Esophagus muscularis mucosa (tissue), 4 donors: ENCODE measurements at places on chromosomes 1 and 21. TPM values are rescaled to one million over a fixed set of nuclear protein-coding genes. Genes with fewer than 3 reads are reported as not detected.
A peak's percentile ranks its signal among the peaks of the same experiment; 100 is the strongest.

GRCh38 chr1:10708757-10709156 lies 87.7 kb downstream of the CASZ1 start:
- DNase-seq, result no peak

Gene CRTC2
- total RNA-seq, result 14.7 TPM

- DNase-seq, result no peak
Measured at GRCh38 chr1:237542525-237543418, 347.9 kb downstream of the ZP4 start.

DNA sequence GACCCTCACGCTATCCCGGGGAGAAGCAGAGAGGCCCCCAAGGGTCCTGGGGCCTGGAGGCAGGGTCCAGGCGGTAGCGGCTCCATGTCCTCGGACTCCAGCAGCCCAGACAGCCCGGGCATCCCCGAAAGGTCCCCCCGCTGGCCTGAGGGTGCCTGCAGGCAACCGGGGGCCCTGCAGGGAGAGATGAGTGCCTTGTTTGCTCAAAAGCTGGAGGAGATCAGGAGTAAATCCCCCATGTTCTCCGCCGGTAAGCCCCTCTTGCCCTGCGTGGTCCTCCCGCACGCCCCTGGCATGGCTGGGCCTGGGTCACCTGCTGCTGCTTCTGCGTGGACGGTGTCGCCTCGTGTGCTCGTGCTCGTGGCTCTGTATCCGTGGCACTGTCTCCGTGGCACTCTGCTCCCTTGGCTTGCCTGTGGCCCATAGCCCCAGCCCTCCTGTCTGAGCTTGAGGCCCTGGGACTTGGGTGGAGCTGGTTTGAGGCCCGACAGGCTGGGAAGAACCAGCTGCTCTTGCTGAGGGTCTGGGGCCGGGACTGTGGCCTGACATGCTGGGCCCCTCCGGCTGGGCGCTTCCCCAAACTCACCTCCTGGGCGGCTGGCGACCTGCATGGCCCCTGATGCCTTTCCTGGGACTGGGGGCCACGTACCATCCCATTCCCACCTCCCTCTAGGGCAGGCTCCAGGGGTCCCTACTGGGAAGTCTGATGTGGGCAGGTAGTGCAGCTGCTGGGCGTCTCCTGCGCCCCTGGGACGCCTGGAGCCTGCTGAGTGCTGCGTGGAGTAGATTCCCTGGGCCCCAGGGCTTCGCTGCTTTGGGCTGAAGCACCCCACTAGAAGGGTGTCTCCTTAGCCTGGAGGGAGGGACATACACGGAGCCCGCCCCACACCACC lies 23.5 kb downstream of the PANK4 start:
- DNase-seq, result no peak

GRCh38 chr1:212686069-212686468 lies 13.6 kb downstream of the BATF3 start:
- DNase-seq, result no peak

Gene ST6GALNAC3
- total RNA-seq, result 2.1 TPM

Gene OPRD1
- under 0.01 TPM for total RNA-seq

Gene C1orf226
- 6.3 TPM for total RNA-seq

Gene LMX1A
- total RNA-seq, result 0.98 TPM

GRCh38 chr1:153404768-153405167 lies 11.6 kb upstream of the S100A7A start:
- peak; percentile 91 for DNase-seq

DNA sequence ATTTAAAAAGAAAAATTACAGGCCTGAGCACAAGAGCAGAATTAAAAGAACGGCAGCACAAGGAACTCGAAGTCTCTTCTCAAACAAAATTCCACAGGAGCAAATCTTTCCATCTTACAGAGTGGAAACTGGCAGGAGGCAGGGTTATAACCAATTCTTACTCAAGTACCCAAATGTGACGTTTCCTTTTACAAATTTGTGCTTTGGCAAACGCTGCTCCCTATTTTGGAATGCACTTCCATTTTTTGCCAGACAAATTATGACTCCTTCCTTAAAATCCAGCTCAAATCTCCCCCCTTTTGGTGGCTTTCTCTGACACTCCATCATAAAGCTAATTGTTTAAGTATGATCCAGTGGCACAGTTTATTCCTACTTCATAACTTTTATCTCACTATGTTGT lies 7.8 kb downstream of the ERI3 start:
- no peak for DNase-seq

DNA sequence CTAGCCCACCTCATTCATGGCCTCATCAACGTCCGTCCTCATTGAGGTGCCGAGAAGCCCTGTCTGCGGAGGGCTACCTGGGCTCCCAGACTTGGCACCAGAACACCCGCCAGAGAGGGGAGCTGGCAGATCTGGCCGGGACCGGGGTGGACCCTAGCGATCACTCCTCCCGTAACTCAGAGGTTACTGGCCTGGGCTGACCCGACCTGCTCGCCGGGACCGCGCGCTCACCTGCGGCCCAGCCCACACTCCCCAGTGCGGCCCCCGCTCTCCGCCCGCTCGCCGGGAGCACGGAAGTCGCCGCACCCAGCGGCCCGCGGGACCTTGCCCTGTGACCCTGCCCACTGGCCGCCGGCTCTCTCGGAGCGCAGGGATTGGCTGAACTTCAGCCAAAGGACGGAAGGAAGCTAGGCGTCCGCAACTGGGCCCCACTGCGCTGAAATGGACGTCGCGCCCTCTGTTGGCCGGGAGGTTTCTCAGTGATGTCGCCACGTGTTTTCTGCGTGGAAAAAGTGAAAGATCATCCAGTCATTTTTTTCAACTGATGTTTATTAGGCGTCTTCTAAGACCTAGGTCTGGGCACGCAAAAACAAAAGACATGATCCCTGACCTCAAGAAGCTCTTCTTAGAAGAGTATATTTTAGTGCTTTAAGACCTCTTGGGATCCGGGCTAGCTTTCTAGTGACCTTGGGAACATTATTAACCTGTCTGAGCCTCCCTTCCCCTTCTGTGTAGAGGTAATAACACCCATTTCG lies at the start of gene SMIM12:
Gene SMIM12 (minus strand): TSS at position 304 of the 755 bp plus-strand sequence. CDS start 3,772 bp downstream, outside the sequence.
- DNase-seq, result peak; percentile 97

DNA sequence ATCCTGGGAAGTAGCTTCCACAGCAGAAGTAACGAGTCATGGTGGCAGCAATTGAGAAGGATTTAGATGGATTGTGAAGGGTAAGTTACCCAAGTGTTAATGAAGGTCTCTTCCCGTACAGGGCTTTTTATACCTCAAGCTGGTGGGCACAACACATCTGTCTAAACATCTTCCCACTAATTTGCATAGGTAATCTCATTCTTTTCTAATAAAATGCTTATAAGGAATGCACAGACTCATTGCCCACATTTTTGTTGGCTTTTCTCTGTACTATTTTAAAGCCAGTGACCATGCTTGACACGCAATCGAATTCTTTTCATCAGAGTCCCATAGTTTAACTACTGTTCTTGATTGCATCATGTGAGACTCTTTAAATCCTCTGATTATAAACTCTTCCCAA lies at the start of gene KRTAP7-1:
Gene KRTAP7-1 (minus strand): TSS at position 101 of the 400 bp plus-strand sequence. CDS start 61 bp downstream, at position 40.
- DNase-seq, result no peak

- peak; percentile 21 for DNase-seq
Measured at GRCh38 chr21:32278103-32278502, 746 bp downstream of the MIS18A start.

DNA sequence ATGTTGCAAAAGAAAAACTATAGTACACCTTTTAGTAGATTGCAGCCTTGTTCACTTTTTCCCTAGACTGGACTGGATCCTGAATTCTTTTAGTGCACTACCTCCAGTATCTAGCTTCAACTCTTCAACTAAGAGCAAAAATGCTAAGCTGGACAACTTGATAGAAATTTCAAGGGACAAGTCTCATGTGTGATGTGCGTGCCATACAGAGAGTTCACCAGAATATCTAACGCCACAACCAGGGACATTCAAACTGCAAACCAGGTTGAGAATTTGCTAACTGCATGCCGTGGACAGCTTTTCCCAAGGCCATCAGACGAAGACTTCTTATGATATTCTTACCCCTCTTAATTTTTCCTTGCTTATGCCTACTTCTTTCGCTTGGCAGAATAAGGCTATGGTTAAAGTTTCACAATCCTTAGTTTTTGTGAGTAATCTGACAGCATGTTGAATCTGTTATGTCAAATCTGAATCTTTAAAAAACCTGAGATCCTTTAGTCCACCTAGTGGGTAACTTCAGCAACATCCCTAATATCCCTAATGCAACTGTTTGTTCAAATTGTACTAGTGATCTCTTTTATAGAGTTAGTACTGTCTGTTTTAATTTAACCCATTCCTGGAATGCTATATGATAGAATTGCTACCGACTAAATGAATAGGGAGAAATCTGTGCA lies 66.4 kb downstream of the DDAH1 start:
- DNase-seq, result no peak

GRCh38 chr21:35482933-35483662 lies 434.0 kb upstream of the RUNX1 start:
- DNase-seq, result no peak

DNA sequence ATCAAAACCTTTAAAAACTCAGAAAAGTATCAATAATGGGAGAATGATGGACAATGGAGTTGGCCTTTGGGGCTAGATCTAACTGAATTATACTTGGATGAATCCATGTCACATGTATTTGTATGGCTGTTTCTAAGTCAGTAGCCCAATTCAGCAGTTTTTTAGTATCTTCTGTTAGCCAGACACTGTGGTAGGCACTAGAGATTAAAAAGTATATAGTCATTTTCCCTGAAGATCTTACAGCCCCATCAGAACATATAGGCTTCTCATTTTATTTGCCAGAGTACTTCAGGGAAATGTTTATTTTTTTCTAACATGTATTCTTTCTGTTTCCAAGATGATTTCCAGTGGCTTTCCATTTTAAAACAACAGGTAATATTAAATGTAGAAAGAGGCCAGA lies 273.7 kb downstream of the NFIA start:
- no peak for DNase-seq

Gene CNIH3
- total RNA-seq, result 2.3 TPM
